ENCODE measurements at places on chromosomes 5 and 9.

- DNase-seq = no peak
Observed at GRCh38 chr9:272251-273213, 57.9 kb downstream of the DOCK8 start.

DNA sequence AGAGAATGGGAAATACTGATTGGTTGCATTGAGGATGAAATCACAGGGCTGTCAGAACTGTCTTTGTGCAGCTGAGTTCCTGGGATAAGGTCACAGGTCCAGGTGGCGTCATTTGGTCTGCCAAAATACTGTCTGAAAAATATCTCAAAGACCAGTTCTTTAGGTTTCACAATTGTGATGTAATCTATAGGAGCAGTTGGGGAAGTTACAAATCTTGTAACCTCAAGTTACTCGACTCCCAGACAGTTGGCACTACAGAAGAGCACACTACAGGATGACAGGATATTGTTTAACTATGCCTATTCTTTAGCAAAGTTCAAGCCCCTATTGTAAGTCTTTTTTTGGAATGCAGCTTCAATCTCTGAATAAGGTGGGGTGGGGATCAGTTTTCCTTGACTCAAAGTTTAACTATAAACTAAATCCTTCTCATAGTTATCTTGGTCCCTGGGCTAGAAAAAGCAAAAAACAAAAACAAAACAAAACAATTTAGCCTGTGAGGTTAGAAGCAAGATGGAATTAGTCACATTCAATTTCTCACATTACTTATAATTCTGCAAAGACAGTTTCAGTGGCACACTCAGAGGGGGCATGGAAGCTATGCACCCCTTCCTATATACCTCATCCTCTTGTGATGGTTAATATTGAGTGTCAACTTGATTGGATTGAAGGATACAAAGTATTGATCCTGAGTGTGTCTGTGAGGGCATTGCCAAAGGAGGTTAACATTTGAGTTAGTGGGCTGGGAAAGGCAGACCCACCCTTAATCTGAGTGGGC lies 276.0 kb downstream of the AUH start:
- no peak for DNase-seq

DNA sequence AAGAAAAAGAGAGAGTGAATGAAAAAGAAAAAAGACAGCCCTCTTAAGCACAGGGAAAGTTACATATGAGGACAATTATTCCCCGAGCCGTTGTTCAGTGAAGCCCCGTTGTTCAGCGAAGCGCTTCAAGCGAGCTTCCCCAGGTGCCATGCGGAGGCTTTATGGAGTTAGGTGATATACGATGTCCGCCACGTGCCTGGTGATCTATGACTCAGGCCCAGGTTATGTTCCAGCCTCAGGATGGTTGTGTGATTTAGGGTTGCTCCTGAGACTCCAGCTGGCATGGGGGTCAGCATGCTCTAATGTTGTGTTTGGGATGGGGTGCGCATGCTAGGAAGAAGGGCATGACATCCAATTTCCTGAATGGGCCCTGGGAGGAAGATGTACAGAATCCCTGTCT lies 365.6 kb downstream of the CDK5RAP2 start:
- DNase-seq = no peak

DNA sequence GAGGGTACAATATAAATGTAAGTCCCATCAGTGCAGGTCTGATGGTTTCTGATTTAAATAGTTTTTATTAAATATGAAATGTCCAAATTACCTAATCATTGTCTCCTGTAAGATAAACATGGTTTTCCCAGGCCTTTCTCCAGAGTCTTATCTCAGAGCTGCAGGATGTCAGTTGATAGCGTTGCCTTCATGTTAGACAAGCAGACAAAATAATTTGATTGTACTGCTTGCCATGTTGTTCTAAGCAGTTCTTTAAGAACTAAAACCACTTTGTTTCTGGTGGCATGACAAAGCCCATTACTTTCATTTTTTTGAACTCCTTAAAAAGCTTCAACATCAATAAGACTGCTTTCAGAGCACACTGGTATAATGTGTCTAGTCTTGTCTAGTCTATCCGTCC lies 1073.5 kb downstream of the MAT2B start:
- no peak for DNase-seq

DNA sequence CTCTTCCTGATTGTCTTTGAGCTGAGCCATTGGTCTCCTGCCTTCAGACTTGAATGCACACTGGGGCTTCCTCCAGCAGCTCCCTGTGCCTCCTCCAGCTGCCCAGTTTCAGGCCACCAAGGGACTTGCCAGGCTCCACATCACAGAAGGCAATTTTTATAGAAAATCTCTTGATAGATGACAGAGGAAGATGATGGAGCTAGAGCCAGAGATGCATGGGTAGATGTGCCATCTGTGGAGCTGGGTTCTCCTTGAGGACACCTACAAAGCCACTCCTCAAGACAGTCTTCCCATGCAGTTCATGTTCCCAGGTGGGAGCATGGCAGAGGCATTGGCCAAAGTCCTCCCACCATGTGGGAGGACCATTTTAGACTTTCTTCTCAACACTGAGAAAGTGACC lies 239.6 kb upstream of the IRX1 start:
- DNase-seq = no peak

GRCh38 chr9:107375001-107375400 lies 91.9 kb downstream of the RAD23B start:
- DNase-seq = no peak

- no peak for DNase-seq
Observed at GRCh38 chr9:6816581-6816980, 58.8 kb downstream of the KDM4C start.

GRCh38 chr9:104766025-104766424 lies 2.1 kb downstream of the NIPSNAP3B start:
- DNase-seq = no peak

GRCh38 chr5:45687701-45688100 lies 8.5 kb downstream of the HCN1 start:
- no peak for DNase-seq

- no peak for DNase-seq
Observed at GRCh38 chr9:121196389-121196788, 5.3 kb downstream of the RAB14 start.

GRCh38 chr9:137314561-137315560 lies 12.8 kb upstream of the NRARP start:
- DNase-seq = no peak

- no peak for DNase-seq
Observed at GRCh38 chr5:40981420-40981819, 72.1 kb downstream of the C7 start.

DNA sequence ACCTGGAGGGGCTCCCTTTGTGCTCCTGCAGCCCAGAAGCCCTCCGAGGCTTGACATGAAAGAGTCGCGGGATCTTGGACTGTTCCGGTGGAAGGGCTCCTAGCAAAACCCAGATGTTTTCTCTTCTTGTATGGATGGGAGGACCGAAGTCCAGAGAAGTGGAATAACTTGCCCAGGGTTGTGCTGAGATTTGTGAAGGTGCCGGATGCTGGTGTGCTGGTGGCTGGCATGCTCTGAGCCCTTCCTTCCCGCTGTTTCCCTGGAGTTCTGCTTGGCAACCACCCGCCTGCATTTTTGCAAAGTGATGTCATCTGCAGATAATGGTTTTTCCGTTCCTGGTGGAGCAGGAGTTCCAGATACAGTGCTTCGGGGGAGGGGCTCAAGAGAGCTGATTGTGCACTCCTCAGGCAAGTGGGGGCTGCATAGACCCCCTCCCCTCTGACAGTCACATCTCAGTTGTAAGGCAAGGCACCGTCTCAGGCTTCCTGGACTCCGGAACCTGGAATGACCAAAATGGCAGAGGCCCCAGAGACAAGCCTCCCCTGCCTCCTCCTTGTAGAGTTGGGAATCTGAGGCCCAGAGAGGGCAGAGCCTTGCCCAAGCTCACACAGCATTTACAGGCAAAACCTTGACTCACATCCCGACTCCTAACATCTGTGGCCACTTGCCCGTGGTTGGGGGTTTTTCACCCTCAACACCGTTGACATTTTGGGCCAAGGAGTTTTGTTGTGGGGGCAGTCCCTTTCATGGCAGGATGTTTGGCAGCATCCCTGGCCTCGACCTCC lies 157.0 kb downstream of the RGS3 start:
- DNase-seq = peak; percentile 81

DNA sequence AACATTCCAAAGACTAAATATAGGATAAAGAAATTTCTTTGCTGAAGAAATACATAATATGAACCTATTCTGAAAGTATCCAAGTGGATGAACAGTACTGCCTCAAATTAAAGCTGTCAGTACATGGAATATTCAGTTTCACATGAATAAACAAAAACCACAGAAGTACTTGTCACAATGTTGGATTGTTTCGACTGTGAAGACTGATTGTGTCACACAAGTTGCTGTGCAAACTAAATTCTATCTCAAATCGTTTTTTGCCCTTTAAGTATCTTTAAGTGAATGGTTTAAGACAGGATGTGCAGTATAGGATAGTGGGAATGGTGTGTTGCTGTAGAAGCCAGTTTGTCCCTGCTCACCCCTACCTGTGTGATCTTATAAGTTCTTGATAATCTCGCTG lies 137.4 kb upstream of the OTULINL start:
- DNase-seq = no peak

GRCh38 chr9:80213613-80214012 lies 641.8 kb downstream of the TLE4 start:
- no peak for DNase-seq

GRCh38 chr5:137034764-137035479 lies 464.2 kb downstream of the SPOCK1 start:
- DNase-seq = no peak

DNA sequence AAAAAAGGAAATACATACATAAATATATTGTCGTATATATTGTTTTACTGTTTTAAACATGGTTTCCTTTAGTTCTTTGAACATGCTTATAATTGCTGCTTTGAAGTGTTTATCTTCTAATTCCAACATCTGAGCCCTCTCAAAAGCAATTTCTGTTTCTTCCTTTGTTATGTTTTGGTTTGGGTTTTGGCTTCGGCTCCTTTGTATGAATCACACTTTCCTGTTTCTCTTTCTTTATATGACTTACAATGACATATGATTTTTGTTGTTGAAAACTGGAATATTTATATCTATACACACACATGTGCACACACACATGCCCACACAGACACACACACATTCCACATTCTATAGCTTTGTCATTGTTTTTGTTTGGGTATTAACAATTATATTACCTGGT lies 1206.7 kb downstream of the CDH12 start:
- DNase-seq = no peak

- no peak for DNase-seq
Observed at GRCh38 chr9:36037549-36038122, 923 bp downstream of the RECK start.

- DNase-seq = no peak
Observed at GRCh38 chr5:54704825-54705224, 187.3 kb downstream of the SNX18 start.

DNA sequence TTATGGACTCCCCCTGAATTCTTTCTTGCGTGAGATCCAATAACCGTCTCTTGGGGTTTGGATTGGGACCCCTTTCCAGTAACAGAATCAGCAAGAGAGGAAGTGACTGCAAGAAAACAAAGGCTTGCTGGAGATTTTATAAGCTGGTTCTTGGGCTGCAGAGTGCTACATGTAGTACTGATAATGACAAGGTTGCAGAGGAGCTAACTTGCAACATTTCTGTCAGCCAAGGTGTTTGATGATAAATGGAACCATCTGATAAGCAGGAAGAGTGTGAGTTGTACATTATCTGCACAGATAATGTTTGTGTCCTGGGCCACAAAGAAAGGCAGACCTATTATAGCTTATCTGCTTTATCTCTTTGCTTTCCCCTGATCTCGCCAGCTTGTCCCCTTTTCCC lies 37.1 kb downstream of the DNAJB5 start:
- no peak for DNase-seq

GRCh38 chr5:57594436-57594835 lies 111.8 kb upstream of the ACTBL2 start:
- DNase-seq = no peak

- DNase-seq = no peak
Observed at GRCh38 chr5:107296572-107296971, 374.2 kb downstream of the EFNA5 start.

DNA sequence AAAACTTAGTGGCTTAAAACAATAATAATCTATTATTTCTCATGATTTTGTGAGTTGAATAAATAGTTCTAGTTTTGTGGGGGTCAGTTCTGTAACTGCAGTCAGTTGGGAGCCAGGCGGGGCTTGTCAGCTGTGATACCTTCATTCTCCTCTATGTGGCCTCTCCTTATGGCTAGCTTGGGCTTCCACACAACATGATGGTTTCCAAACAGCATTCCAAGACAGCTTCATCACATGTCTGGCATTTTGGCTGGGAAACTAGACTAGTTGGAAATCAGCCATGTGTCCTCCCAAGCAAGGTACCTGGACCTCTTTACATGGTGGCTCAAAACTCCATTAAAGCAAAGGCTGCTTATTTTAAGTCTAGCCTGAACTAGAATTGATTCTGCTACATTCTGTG lies 61.4 kb upstream of the RANBP3L start:
- DNase-seq = peak; percentile 22

- no peak for DNase-seq
Observed at GRCh38 chr5:173065155-173065554, 9.0 kb downstream of the CREBRF start.

- no peak for DNase-seq
Observed at GRCh38 chr9:109132567-109133021, 12.8 kb upstream of the TMEM245 start.

Measured in SW 1271 (cell line).